DMS 273 treated with DMSO at 0.1 percent for 48 hours (cell line): ENCODE measurements at places on chromosomes 2 and 18.

DNA sequence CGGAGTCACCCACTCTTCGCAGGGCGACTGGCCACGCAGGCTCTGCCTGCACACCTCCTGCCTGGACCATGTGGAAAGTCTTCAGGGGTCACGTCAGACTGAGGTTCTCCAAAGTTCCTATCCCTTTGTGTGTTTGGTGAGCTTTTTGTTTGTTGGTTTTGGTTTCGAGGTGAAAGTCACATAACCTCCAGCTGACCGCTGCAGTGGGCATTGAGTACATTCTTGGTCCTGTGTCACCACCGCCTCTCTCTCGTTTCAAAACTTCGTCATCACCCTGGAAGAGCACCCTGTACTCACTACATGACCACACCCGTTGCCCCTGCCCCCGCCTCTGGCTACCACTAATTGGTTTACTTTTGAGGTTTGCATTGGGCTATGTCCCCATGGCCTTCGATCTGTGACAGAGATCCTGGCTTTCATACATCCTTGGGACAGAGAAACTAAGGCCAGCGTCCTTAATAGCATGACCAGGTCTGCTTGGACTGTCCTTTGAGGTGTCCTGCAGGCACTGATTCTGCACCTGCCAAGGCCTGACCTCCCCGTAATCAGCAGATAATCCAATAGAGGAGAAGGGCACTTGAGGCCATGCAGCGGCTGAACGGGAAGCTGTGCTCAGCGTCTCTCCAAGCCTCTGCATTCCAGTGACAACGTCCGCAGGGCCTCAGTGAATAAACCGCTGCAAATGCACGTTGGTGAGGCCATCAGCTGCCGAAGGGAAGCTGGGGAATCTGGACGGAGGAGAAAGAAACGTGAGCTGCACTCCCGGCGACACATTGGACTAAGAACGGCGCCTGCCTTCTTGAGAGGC, 46.8 kb downstream of the SH3BP4 start:
- no peak for DNase-seq

DNA sequence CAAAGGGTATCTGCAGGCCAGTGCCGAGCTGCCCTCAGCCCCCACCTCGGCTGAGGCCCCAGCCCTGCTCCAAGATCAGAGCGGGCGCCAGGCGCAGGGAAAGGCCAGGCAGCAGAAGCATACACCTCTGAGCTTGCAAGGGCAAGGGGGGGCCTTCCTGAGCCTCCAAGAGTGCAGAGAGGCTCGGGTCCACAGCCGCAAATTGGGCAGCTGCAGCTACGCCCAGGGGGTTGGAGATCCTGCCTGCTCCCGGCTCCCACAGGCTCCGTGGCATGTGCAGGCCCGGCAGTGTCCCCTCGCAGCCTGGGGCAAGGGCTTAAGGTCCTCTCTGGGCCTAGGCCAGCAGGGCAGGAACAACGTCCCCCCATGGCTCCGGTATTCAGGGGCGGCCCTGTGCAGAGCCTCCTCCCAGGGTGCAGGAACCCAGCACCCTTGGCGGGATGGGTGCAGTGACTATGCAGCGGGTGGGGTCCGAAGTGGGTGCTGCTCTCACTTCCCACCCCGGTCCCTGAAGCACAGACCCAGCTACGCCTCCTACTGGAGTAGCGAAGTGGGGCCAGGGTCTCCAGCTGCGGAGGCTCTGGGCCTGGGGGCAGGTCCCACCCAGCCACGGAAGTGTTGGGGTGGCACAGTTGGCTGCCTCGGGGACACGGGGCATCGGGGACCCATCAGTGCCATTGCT, 120.2 kb upstream of the TMEFF2 start:
- no peak for DNase-seq

GRCh38 chr18:37871561-37871960, 306.0 kb upstream of the CELF4 start:
- no peak for DNase-seq

- DNase-seq = no peak
Observed at GRCh38 chr2:55047677-55048299, 2.5 kb downstream of the RTN4 start.

DNA sequence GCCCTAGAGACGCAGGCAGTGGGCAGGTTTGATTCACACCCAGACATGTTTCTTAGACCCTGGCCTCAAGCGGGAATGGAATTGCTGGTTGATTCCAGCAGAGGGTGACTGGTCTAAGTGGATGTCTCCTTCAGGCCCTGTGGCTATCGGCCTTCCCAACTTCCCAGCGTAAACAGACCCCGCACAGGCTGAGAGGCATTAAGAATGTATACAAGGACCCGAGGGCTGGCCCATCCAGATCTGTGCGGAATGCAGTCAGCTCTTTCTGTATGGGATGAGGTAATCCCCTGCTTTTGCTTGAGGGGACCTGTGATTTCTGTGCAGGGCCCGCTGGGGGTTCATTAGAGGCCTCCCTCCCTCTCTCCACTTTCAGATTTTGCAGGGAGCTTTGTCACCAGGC, 6.5 kb downstream of the ACKR3 start:
- DNase-seq = no peak

DNA sequence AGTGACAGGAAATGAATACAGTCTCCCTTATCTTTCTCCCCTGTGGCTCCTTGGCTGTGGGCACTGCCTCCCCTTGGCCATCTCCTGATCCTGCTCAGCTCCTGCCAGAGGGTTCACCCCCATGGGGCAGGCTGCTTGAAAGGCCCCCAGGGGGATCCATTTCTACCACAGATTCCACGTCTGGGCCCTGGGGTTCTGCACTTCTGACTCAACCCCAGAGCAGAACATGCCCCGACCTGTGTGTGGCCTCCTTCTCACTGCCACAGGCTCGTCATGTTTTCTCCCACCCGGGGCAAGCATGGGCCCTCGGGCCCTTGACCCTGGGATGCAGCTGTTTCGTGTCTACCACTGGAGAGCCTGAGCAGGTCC, 122.2 kb downstream of the ACKR3 start:
- DNase-seq = no peak

DNA sequence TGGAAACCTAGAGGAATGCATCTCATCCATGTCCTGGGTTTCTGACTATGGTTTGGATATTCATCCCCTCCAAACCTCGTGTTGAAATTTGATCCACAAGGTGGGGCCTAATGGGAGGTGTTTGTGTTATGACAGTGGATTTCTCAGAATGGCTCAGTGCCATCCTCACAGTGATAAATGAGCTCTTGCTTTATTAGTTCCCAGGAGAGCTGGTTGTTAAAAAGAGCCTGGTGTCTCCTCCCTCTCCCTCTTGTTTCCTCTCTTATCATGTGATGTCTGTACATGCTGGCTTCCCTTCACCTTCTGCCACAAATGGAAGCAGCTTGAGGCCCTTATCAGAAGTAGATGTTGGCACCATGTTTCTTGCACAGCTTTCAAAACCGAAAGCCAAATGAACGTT, 424.3 kb downstream of the DCC start:
- no peak for DNase-seq

DNA sequence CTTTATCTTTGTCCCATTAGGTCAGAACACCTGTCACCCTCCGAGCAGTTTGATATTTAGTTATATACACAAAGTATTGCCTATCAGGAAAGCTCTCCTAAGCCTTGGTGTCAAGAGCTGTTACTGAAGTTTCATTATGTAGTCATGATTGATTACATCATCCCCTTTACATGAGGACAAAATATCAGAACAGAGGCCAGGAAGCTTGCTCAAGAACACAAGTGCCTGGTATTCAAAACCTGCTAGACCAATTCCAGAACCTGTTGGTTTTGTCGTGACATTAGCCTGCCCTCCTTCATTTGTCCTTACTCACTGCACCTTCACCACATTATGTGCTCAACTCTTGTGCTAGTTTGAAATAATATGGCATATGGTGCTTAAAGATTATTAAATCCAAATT, 377.1 kb downstream of the CDH19 start:
- no peak for DNase-seq

GRCh38 chr2:160294339-160294803, 94.3 kb upstream of the ITGB6 start:
- DNase-seq = no peak

- no peak for DNase-seq
Observed at GRCh38 chr2:52054824-52055223, 1022.9 kb upstream of the NRXN1 start.

GRCh38 chr18:25186871-25187270, 165.1 kb downstream of the ZNF521 start:
- DNase-seq = no peak

DNA sequence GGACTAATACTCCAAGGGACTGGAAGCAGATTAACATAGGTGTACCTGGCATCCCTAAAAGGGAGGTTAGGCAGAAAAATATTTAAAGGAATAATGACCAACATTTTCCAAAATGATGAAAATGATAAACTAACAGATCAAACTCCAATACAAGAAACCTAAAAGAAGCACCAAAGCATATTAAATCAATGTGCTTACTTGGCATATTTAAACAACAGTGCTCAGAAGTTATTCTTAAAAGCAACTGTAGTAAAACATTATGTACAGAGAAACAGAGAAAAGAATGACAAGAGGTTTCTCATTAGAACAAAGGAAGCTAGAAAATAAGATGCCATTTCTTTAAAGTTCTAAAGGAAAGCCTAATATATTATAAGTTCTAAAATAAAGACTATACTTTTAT, 947.3 kb upstream of the TMEFF2 start:
- DNase-seq = no peak

GRCh38 chr2:58054264-58054663, 7.7 kb downstream of the VRK2 start:
- DNase-seq = no peak

- DNase-seq = no peak
Observed at GRCh38 chr2:191656792-191657191, 21.1 kb upstream of the NABP1 start.

- DNase-seq = no peak
Observed at GRCh38 chr2:230325316-230326243, 1.4 kb upstream of the SP140L start.

DNA sequence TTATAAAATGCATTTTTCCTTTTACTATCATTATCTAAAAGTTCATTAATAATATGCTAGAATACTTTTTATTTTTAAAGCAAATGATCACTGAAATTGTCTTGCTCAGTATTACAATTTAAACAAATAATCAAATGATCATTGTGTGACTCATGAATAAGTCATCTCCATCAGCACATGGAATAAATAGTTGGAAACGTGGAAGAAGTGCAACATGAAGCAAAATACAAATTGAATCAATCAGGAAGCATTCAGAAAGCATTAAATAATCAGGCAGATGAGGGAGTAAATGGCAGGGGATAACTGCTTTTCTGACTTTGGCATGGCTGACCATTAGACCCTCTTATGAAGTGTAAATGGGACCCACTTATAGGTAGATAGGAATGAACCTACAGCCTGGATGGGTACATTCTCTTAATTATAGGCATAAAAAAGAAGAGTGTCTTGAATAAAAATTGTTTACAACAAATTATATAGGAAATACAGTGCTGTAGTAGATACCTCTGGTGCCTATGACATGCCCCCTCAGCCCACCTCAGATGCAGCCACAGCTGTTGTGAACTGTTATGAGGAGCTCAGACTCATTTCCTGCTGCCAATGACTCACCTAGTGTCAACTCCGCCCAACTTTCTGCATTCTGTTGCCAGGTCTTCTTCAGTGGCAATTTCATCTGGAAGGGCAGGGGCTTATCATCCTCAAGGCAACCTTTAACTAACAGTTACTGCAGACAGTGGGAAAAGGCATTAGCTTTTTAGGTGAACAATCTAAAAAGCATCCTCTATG, 936.0 kb downstream of the TRIB2 start:
- no peak for DNase-seq

- DNase-seq = no peak
Observed at GRCh38 chr2:67212203-67212602, 184.9 kb upstream of the ETAA1 start.

GRCh38 chr2:42768706-42769256, 4.8 kb upstream of the OXER1 start:
- no peak for DNase-seq

DNA sequence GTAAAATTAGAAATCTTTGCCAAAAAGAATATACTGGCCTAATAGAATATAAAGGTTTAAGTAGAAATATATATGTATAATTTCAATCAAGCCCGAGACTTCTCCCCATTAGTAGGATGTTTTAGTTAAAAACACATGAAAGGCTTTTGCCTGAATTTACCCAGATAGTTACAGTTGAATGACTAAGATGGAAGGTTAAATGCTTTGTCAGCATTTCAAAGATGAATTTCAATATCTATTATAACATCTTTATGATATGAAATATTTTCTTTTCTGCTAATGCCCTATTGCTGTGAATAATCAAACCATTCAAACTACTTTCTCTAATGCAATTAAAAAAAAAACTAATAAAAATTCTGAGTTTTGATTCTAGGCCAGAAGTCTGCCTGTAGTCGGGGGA, 18.0 kb upstream of the ABCA12 start:
- no peak for DNase-seq

DNA sequence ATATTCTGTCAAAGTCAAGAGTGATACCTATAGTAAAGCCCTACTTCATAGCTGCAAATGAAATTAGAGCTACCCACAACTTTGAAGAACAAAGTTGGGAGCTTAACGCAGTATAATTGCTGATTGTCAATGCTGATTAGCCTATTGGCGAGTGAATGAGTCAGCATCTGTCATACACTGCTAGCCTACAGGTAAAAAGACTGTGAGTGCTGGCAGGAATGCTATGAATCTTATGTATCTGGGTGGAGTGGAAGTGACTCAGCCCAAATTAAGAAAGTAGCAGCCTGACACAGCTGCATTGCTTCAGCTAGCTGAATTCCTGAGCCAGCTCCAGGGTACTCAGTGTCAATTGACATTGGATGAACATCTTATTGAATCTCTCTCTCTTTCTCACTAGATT, 179.4 kb upstream of the DCC start:
- DNase-seq = no peak

- no peak for DNase-seq
Observed at GRCh38 chr18:59842947-59843346, 56.8 kb upstream of the PMAIP1 start.

DNA sequence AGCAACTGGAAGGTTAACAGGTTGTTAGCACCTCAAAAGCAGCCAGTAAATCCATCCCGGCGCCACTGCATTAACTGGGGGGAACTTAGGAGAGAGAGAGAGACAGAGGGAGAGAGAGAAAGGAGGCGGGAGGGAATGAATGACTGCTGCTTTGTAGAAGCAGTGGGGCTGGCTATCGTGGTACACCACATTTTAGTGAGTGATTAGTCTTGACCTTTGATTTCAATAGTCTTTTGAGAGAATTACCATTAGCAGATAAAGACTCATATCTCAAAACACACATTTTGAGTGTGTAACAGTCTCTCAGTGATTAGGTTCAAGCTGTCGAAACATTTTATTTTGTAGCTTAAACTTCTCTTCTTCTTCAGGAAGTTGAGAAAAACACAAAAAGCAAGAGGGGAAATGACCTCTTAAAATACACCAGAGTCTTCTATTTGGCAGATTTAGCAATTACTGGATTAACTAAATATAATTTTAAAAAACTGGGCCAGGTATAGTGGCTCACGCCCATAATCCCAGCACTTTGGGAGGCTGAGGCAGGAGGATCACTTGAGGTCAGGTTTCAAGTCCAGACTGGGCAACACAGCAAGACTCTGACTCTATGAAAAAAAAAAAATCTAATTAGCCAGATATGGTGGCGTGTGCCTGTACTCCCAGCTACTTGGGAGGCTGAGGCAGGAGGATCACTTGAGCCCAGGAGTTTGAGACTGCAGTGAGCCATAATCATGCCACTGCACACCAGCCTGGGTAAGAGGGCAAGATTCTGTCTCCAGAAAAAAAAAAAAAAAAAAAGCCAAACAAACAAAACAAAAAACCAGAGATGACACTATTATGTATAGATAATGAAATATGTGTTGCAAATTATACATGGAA, 22.0 kb upstream of the PNO1 start:
- DNase-seq = no peak
